ENCODE measurements at places on chromosomes 4 and X. TPM values are rescaled to one million over a fixed set of nuclear protein-coding genes. Genes with fewer than 3 reads are reported as not detected.

DNA sequence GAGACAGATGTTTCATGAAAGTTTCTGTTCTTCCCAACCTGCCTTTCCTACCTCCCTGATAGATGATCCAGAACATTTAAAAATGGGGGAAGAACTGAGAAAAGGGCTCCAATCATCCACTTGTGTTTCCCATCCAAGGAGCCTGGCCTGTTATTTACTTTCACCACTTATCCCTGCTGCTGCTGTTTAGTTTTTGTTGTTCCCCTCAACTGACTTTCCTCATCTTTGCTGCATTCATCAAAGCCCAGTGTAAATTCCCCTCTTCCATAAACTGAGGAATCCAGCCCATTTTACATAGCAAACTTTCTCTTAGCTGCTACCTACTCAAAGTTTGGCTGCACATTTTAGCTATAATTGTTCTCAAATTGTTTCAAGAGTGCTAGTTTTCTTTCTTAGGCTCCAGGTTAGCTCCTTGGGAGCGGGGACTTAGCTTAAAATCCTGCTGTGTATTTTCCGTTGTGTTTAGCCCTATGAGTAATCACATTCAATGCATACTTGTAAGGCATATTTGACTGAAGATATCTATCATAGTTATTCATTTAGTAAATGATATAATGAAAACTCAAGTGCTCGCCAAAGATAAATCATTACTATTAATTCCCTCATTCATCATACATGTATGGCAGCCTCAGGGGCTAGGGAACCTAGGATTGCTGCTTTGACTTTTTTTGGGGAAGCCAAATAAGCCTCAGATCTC is 1.4 kb upstream of the PTPN13 start:
- no peak overlapping the region for H3K27ac ChIP-seq
- peaks cover 17% of the 10 kb centered on the region for H3K27me3 ChIP-seq
- no peak overlapping the region for H3K4me3 ChIP-seq
- no peaks in the 10 kb centered on the region for H3K36me3 ChIP-seq
- peak; percentile 8 for DNase-seq

DNA sequence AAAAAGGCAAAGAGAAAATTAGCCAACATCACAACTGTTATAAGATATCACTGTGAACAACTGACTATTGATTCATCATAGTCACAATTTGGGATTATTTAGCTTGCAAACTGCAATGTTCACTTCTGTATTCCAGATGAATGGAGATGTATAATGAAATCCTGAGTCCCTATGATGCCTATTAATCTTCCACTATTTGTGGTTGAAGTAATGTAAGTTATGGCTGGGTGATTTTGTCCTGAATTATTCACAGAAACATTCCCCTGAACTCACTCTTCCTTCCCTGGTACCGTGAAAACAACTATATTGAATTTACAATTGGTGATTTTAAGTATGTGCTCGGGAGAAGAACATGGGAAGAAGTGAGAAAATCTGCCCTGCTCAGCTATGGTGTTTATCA is 50.8 kb upstream of the NPFFR2 start:
- H3K4me3 ChIP-seq: no peak overlapping the region
- no peaks in the 10 kb centered on the region for H3K36me3 ChIP-seq
- DNase-seq: no peak
- H3K4me1 ChIP-seq: no peaks in the 10 kb centered on the region

DNA sequence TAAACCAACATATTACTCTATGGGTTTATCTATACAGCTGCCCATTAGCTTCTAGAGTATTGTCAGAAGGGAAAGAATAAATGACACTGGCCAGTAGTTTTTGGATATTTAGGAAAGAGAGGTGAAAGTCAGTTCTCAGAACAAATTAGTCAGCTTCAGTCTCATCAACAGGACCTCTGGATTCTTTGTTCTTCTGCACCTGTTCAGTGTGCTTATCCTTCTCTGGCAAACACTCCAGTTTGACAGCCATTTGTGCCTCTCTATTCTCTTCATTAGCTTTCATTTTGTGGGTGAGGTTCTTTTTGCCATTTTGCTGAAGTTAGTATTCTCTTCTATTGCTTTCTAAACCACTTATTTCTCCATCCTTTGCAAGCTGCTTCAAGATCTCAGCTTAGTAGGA is 107.0 kb downstream of the PCDH18 start:
- no peaks in the 10 kb centered on the region for H3K27me3 ChIP-seq
- H3K36me3 ChIP-seq: no peaks in the 10 kb centered on the region
- no peak for DNase-seq
- H3K4me1 ChIP-seq: no peaks in the 10 kb centered on the region

GRCh38 chr4:26372525-26373172 is 51.8 kb downstream of the RBPJ start:
- peaks cover 6% of the 10 kb centered on the region for H3K4me1 ChIP-seq
- peak; percentile 64 for DNase-seq
- H3K27ac ChIP-seq: no peak overlapping the region
- no peaks in the 10 kb centered on the region for H3K36me3 ChIP-seq

DNA sequence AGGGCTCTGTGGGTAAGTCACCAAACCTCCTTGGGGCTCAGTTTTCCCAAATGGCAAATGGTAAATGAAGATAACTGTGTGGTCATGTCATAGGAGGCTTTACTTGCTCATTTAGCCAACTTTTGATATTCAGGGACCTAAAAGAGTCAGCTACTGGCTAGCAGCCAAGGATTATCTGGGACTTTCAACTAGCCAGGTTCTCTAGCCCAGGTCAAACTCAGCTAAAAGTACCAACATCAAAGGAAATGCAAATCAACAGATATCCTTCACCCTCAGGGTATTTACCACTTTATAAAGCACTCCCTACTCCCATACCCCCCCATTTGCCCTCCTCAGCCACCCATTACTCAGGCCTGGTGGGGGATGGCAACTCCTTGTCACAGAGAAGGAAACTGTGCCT is 7.5 kb downstream of the AMER1 start:
- H3K36me3 ChIP-seq: peaks cover 5% of the 10 kb centered on the region
- no peak overlapping the region for H3K4me3 ChIP-seq
- no peak overlapping the region for H3K27ac ChIP-seq
- H3K4me1 ChIP-seq: peaks cover 14% of the 10 kb centered on the region
- DNase-seq: no peak
- no peaks in the 10 kb centered on the region for H3K27me3 ChIP-seq

GRCh38 chrX:70268034-70268433 is at the start of gene ARR3:
ARR3 (plus strand) TSS chrX:70268334; CDS start chrX:70269386, 1,052 bp downstream.
- no peak within 1 kb of the TSS for H3K27ac ChIP-seq
- H3K4me3 ChIP-seq: no peak within 1 kb of the TSS
- H3K4me1 ChIP-seq: no peaks in the 10 kb centered on the region
- peaks cover 5% of the 10 kb centered on the region for H3K27me3 ChIP-seq

Gene NXF2
- not detected for total RNA-seq

Gene COL25A1
- total RNA-seq: 9.7 TPM

Gene ATP2B3
- total RNA-seq: 0.18 TPM

Gene S100P
- total RNA-seq: 2.1 TPM

Gene HS3ST1
- total RNA-seq: 0.09 TPM

Measured in muscle of leg (tissue), 16 donors.